ENCODE measurements at places on chromosomes 7 and 10.
A peak's percentile ranks its signal among the peaks of the same experiment; 100 is the strongest.

GRCh38 chr7:129714514-129715063, 103.1 kb downstream of the NRF1 start:
- DNase-seq = no peak

- no peak for DNase-seq
Observed at GRCh38 chr10:75127471-75127870, 16.0 kb downstream of the SAMD8 start.

DNA sequence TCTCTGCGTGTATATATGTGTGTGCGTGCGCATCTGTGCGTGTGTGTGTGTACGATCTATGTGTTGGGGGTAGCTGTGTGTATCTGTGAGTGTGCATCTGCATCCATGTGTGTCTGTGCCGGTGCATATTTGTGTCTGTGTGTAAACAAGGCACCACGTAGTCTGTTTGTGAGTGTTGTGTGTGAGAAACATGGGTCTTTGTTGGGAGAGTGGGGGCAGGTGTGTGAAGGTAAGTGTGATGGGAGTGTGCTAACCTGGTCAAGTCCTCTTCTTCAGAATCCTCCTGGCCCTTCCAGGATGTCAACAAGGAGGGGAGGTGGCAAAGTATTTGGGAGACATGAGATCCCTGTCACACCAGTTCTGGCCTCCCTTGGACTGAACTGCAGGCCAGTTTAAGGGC, 87.2 kb downstream of the HIF1AN start:
- DNase-seq = no peak

- no peak for DNase-seq
Observed at GRCh38 chr7:96526496-96526895, 183.2 kb downstream of the SEM1 start.

DNA sequence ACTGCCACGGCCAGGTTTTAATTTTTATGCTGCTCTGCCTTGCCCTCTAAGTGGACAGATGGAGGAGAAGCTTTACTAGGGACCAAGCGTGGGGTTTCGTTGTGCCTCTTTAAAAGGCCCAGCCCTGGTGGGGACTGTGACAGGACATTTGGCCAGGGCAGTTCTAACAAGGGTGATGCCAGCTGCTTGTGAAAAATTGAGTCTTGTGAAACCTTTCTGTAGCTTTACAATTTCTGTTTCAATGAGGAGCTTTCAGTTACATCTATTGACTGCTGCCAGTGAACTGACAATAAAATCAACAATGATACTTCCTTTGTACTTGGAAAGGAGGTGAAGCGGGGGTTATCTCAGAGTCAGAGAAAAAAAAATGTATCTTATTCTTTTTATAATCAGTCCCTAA, 233.1 kb upstream of the CSTF2T start:
- DNase-seq = no peak

DNA sequence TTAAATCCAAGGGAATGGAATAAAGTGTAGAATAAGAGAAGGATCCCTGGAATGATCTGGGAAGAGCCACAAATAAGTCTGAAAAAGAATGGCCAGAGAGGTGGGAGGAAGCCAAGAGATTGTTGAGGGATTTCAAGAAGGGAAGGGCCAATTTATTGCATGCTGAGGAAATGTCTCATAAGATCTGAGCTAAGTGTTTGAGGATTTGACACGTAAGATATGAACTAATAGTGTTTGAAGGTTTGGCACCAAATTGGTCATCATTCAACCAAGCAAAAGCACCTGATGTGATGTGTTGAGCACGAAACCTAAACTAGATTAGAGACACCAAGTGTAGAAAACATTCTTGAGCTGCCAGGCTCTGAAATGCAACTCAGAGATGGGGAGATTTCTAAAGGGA, 97.9 kb downstream of the TSPAN12 start:
- DNase-seq = no peak

- DNase-seq = no peak
Observed at GRCh38 chr7:91847876-91848588, 32.5 kb downstream of the MTERF1 start.

DNA sequence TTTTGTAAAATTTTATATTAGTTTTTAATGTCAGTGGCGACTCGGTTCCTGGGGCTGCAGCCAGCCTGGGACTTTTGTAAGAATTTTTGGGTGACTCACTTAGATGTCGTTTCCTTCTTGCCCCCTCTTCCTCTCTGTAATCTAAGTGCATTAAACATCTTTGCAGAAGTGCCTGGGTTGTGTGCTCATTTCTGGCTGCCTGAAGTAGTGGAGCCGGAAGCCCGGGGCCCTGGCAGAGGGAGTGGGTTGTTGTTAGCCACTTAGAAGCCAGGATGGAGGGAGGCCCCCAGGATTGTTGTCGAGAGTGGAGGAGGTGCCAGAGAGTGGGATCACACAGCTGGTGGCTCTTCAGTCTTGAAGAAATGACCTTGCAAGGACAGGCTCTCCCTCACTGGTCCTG, 11.0 kb upstream of the TRIM8 start:
- DNase-seq = peak; percentile 63

Measured in fibroblast of mammary gland (primary cell).